ENCODE measurements at places on chromosomes 1 and 21.

DNA sequence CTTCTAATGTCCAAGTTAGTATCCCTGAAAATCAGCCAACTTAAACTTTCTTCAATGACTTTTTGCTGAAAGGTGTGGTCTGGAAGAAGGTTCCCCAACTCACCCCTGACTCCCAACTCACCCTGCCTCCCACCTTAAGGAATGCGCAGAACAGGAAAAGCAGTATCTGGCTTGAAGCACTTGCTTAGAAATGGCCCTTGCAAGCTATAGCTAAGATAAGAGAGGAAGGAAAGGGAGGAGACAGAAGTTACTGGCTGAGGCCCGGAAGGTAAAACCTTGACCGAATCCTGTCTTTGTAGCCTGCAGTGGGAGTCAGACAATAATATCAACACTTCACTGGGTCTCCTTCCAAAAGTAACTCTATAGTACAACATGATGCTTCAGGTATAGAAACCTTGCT lies 2.9 kb downstream of the CYYR1 start:
- DNase-seq: no peak

DNA sequence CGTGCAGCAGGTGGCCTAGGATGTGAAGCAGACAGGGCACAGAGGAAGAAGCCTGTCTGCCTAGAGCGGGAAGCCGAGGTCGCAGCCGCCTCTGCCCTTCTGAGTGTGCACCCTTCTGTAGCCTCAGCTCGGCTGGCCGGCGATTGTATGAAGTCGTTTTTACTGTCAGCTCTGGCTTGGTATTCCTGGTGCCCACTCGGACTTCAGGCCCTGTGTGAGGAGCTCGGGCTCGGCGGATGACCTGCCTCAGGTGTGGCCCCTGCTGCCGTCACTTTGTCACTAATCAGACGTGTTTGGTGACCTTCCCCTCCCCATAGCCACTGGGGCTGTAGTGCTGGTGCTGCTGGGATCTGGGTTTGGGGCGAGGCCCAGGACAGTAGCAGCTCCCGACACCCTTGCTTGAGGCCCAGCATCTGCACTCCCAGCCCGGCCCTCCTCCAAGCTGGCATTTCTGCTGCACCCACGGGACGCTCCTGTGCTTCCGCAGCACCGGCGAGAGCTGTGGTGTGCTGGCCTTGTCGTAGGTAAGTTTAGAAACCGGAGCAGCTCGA lies 18.1 kb downstream of the SLX9 start:
- no peak for DNase-seq

- no peak for DNase-seq
Measured at GRCh38 chr1:103937763-103938357, 188.2 kb downstream of the AMY1C start.

- DNase-seq: no peak
Measured at GRCh38 chr1:27686223-27686990, 14.4 kb upstream of the IFI6 start.

DNA sequence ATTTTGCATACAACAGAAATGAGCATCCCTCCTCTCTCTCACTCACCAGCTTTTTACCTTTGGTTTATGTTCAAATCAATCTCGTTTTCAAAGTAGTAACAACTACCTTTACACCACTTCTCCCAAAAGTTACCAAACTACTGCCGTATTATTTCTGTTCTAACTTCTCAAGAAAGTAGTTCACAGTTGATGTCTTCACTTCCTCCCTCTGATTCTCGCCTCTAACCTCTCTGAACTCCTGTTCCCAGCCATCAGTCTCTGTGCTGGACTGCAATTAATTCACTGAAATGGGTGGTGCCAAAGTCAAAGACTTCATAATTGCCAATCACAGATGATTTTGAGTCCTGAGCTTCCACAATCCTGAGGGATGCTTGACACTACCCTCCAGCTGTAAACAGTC lies 54.0 kb downstream of the ZNF281 start:
- no peak for DNase-seq
